WTC11 (cell line): ENCODE measurements at places on chromosomes 1 and 21. TPM values are rescaled to one million over a fixed set of nuclear protein-coding genes. Genes with fewer than 3 reads are reported as not detected.

- DNase-seq = no peak
Observed at GRCh38 chr1:95716097-95716496, 482.1 kb downstream of the RWDD3 start.

- no peak for DNase-seq
Observed at GRCh38 chr1:204650911-204651570, 34.5 kb downstream of the LRRN2 start.

DNA sequence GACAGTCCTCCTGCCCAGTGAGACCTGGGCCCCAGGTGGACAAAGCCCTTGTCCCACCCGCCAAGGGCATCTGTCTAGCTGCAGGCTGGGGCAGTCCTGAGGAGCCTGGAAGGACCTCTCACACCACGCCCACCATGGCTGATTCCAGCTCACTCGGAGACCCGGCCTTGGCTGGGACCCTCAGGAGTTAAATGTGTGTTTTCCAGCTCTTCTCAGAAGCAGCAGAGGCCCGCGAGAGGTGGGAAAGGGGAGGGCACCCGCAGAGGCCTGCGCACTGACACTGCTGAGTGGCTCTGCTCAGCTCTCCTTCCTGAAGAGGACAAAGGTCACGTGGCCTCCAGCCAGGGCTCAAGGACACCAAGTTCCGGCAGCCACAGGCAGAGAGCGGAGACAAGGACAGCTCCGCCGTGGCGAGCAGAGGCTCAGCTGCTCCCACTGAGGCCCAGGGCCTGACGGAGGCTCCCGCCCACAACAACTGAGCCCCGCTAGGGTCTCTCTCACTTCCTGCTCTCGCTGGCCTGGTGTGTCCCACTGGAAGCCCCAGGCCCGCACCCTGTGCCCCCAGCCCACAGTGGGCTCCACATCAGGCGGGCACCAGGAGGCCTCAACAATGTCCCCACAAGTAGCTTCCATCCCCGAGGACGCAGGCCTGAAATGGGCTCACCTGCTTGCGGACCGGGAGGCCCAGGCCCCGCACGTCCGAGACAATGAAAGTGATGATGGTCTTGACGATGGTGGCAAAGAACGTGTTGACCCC, 16.9 kb downstream of the SLC19A1 start:
- peak; percentile 8 for DNase-seq

Gene CYP4A22
- not detected in 3 replicates for total RNA-seq

Gene TCP10L
- total RNA-seq = 1.2 to 1.6 TPM (median 1.4 TPM) in 3 replicates

Gene ALPL
- total RNA-seq = 140 to 148 TPM (median 148 TPM) in 3 replicates

GRCh38 chr1:69126796-69127195, 440.9 kb upstream of the LRRC7 start:
- DNase-seq = no peak

DNA sequence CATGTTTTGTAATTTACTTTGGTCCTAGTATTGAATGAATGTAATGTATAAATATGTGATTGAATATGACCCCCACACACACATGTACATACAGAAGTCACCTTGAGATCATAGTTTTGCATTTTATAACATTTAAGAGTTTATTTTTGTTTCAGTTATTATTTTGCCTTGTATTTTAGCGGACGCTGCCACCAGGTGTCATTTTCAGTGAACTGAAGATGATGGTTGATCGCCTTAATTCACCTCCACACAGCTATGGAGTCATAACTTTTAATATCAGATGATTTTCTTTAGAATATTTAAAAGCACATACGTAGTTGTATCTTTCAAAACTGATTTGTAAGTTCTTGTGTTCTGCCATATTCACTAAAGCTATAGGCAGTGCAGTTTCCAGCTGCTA, 130.4 kb downstream of the DYRK1A start:
- DNase-seq = no peak

Gene GREM2
- total RNA-seq = 0.07 to 0.17 TPM (median 0.11 TPM) in 3 replicates

- no peak for DNase-seq
Observed at GRCh38 chr1:70554341-70554740, 143.3 kb downstream of the CTH start.

- no peak for DNase-seq
Observed at GRCh38 chr1:206079135-206079534, 26.2 kb downstream of the RHEX start.

Gene PLPPR4
- 1.1 to 1.4 TPM (median 1.3 TPM) in 3 replicates for total RNA-seq

GRCh38 chr1:46429436-46429835, 35.3 kb downstream of the FAAH start:
- no peak for DNase-seq

DNA sequence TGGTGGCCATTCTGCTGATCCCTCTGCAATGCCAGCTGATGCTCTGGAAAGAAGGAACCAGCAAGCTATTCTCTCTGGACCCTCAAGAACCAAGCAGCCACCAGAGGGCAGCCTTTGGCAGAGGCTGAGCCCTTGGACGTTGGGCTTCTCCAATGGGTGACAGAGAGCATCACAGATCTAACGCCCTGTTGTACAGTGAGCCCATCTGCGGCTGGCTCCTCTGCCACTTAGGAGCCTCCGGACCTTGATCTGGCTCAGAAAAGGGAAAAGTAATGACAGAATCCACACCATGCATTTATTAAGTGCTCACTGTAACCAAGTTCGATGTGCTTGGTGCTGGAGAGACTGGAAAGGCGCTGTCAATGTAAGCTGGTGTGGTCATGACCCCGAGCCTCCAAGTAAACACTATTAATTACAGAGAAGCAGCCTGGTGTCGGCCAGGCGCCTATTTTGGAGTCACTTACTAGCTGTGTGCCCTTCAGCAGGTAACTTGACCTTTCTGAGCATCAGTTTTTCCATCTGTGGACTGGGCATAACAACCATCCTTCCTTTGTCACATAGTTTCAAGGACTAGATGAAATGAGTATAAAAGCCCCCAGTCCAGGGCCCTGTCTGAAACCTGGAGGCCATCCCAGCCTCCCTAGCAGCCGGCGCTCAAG, 34.9 kb downstream of the ECE1 start:
- peak; percentile 95 for DNase-seq

Gene EXTL1
- 1.3 to 2.1 TPM (median 1.9 TPM) in 3 replicates for total RNA-seq

Gene ANKRD65
- total RNA-seq = 1.6 to 2.8 TPM (median 1.9 TPM) in 3 replicates

Gene F11R
- total RNA-seq = 202 to 213 TPM (median 203 TPM) in 3 replicates
